ENCODE measurements at places on chromosomes 12 and 14. TPM values are rescaled to one million over a fixed set of nuclear protein-coding genes. Genes with fewer than 3 reads are reported as not detected.

Gene LAG3
- 1.7 TPM for total RNA-seq

Gene LIMA1
- 62.7 TPM for total RNA-seq

Gene SLC16A7
- 16.9 TPM for total RNA-seq

Gene C1QL4
- not detected for total RNA-seq

Gene KLHL28
- total RNA-seq, result 9.6 TPM

DNA sequence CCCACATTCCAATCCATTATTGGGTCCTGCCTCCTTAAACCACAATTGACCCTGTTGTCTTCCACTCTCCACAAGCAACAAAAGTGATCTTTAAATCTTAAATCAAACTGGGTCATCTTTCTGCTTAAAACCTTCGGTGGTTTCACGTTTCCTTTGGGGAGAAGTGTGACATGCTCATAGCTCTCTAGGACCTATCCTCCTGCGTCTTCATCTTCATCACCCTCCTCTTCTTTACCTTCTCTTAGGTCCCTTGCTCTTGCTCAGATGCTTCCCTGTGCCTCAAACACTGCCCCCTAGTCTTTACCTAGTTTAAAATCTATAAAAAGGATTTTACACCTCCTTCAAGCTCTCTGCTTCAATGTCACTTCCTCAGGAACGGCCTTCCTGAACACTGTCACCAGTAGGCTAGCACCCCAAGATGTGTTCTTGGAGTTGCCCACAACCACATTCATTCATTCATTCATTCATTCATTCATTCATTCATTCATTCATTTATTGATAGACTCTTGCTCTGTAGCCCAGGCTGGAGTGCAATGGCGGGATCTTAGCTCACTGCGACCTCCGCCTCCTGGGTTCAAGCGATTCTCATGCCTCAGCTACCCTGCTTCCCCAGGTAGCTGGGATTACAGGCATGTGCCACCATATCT is 46.8 kb downstream of the GALNT4 start:
- no peak for DNase-seq
- no peaks in the 10 kb centered on the region for H3K36me3 ChIP-seq
- no peak overlapping the region for H3K27ac ChIP-seq
- H3K4me3 ChIP-seq, result no peak overlapping the region
- no peaks in the 10 kb centered on the region for H3K4me1 ChIP-seq

GRCh38 chr14:23057757-23058653 is 685 bp upstream of the CDH24 start:
- H3K27ac ChIP-seq, result peak overlapping the region; percentile 83
- H3K4me3 ChIP-seq, result peak overlapping the region; percentile 61
- H3K4me1 ChIP-seq, result peaks cover 47% of the 10 kb centered on the region
- DNase-seq, result peak; percentile 96
- H3K27me3 ChIP-seq, result no peaks in the 10 kb centered on the region

DNA sequence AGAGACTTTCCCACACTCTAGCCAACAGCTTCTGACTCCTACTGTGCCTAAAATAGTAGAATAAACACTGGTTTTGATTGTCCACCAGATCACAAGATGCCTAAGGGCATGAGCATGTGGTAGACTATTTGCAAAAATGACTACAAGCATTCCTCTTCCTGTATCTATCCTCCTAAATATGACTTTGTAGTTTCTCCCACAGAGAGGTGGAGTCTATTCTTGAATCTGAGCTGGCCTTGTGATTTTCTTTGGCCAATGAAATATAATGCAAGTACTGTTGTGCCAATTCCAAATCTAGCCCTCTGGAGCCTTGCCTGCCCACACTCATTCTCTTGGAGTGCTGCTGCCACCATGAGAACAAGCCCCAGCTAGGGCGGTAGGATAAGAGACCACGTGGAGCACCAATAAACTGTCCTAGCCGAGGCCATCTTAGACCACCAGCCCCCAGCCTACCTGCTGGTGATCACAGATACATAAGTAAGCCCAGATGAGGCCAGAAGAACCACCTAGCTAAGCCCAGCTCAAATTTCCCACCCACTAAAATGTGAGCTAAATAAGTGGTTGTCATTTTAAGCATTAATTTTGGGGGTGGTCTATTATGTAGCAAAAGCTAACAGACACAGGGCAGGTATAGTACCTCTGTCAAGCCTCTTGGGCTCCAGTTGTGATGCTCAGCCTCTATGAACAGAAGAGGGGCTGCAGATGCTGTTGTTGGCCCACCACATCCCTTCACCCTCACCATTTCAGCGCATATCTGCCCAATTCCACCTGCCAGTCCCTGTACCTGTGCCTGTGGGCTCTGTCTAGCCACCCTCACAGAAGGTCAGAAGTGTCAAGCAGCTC is 17.9 kb downstream of the ZFP36L1 start:
- no peaks in the 10 kb centered on the region for H3K36me3 ChIP-seq
- no peak overlapping the region for H3K4me3 ChIP-seq
- H3K4me1 ChIP-seq, result peaks cover 36% of the 10 kb centered on the region
- H3K27ac ChIP-seq, result no peak overlapping the region
- no peaks in the 10 kb centered on the region for H3K27me3 ChIP-seq

DNA sequence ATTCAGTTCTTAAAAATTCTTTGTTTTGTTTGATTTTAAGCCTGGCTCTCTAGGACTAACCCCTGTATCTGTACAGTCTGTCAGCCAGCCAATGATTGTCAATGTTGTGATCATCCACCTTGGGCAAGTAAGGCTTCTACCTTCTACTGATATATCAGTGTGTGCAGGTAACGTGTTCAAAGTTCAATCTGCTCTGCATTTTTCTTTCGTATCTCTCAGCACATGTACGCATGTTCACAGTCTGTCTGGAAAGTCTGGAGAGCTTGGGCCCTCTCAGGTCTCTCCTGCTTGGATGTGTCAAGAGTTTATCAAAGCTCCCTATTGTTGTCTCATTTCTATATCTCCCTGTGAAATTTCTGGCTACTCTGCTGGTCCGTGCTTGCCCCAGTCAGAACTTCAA is 138.6 kb upstream of the VRK1 start:
- no peak overlapping the region for H3K27ac ChIP-seq
- no peak overlapping the region for H3K4me3 ChIP-seq
- H3K4me1 ChIP-seq, result peaks cover 21% of the 10 kb centered on the region
- H3K36me3 ChIP-seq, result no peaks in the 10 kb centered on the region

DNA sequence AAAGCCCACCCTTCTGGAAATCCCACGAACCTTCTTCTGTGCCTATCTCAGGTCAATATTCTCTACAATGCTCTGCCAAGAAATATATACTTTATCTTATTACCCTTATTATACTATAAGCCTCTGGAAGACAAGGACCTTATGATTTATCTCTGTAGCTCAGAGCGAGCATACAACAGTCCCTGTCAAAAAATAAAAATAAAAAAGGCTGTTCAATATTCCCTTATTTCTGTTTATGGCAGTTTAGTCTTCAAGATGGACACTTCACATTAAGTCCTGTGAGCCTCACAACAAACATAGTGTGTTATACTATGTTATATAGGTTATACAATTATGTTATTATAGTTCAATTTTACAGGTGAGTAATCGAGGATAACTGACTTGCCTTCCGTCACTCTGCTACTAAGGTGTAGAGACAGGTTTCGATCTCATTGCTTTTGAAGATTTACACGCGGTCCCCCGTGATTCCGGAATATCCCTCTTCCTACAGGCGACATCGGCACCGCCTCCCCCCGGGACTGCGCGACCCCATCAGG is 562 bp downstream of the EAPP start:
- DNase-seq, result no peak
- H3K27ac ChIP-seq, result peak overlapping the region; percentile 95
- H3K27me3 ChIP-seq, result no peaks in the 10 kb centered on the region
- H3K4me1 ChIP-seq, result peaks cover 34% of the 10 kb centered on the region

GRCh38 chr12:130711756-130712155 is 4.3 kb downstream of the RIMBP2 start:
- H3K27me3 ChIP-seq, result peaks cover 59% of the 10 kb centered on the region
- no peaks in the 10 kb centered on the region for H3K36me3 ChIP-seq
- no peak overlapping the region for H3K27ac ChIP-seq
- no peak for DNase-seq

DNA sequence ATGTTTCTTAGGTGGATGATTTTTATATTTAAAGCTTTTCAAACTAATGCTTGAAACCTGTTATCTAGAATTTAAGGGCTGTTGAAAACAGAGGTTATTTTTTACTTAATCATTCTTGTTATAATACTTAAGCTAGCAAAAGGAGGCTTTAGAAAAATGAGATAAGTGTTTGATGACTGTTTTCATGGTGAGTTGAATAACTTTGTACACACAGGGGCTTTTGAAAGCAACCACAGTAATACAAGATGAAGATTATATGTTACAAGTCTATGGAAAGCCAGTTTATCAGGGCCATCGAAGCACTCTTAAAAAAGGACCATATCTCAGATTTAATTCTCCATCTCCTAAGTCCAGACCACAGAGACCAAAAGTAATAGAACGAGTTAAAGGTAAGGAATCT is 33.3 kb downstream of the KIAA0586 start:
- H3K4me3 ChIP-seq, result no peak overlapping the region
- peaks cover 64% of the 10 kb centered on the region for H3K36me3 ChIP-seq
- no peaks in the 10 kb centered on the region for H3K27me3 ChIP-seq
- no peak overlapping the region for H3K27ac ChIP-seq
- DNase-seq, result no peak

- no peak for DNase-seq
- H3K27me3 ChIP-seq, result no peaks in the 10 kb centered on the region
- peaks cover 96% of the 10 kb centered on the region for H3K4me1 ChIP-seq
- H3K36me3 ChIP-seq, result no peaks in the 10 kb centered on the region
- peak overlapping the region; percentile 18 for H3K27ac ChIP-seq
These were observed 32.8 kb downstream of the SH2B3 start for GRCh38 chr12:111438481-111438880.

- DNase-seq, result no peak
- no peak overlapping the region for H3K27ac ChIP-seq
These were observed 35.8 kb downstream of the BCAT1 start for GRCh38 chr12:24913130-24913529.

GRCh38 chr12:64688219-64688618 is 71.0 kb downstream of the GNS start:
- no peaks in the 10 kb centered on the region for H3K27me3 ChIP-seq
- H3K27ac ChIP-seq, result peak overlapping the region; percentile 28
- H3K4me3 ChIP-seq, result no peak overlapping the region
- H3K36me3 ChIP-seq, result peaks cover 25% of the 10 kb centered on the region
- no peak for DNase-seq
- peaks cover 37% of the 10 kb centered on the region for H3K4me1 ChIP-seq

DNA sequence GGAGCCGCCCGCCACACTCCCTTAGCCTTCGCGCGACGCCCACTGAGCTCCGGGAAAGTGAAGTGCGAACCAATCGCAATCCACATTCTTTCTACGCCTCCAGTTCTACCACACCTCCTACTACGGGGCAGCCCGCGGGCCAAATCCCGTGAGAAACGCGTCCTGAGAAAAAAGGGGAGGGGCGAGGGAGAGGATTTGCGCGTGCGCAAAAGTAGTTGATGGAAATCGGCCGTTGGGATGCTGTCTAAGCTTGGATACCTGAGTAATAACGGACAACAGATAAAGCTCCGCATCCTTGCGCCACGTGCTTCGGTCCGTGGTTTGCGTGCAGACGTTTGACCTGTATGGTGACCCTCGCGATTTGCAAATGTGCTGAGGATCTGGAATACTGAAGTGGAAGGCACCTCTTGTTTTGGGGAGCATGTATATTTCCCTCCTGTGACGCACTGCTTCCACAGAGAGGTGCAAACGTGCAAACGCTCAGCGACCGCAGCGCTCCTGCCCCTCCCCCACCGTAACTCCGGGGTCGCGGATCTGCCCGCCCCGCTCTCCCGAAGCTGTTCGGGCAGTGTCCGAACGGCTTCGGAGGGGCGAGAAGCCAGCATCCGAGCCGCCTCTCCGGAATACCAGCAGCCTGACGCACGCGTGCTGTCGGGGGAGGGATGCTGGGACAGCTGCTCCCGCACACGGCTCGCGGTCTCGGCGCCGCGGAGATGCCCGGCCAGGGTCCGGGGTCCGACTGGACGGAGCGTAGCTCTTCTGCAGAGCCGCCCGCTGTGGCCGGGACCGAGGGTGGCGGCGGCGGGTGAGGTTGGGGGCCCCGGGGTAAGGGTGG is at the start of the genes FAM216A and GPN3:
Gene FAM216A, plus strand, starts transcription at position 632 of the 835 bp plus-strand sequence. Its CDS starts 31 bp downstream, at position 663.
Gene GPN3, minus strand, starts transcription at position 44 of the 835 bp plus-strand sequence. CDS start 54 bp downstream, outside the sequence.
- peak within 1 kb of the TSS; percentile 100 for H3K27ac ChIP-seq
- H3K4me3 ChIP-seq, result peak within 1 kb of the TSS; percentile 91
- DNase-seq, result peak; percentile 99

GRCh38 chr14:23379366-23380196 is 2.7 kb downstream of the CMTM5 start:
- DNase-seq, result no peak
- no peak overlapping the region for H3K4me3 ChIP-seq
- no peaks in the 10 kb centered on the region for H3K27me3 ChIP-seq
- no peak overlapping the region for H3K27ac ChIP-seq

DNA sequence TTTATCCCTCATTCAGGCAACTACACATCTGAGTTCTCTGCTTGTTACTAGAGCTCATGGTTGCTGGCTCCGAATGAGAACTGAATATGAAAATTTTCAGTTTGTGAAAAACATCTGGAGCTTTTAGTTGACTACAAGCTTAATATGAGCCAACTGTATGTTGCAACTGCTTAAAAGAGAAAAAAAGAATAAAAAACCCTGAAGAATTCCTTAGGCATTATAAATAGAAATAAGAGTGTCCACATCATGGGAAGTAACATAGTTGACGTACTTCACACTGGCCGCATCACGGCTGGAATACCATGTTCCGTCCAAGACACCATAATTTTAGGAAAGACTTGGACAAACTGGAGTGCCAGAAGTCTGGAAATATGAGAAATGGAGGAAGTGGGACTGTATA is 57.9 kb downstream of the PDE3A start:
- no peak for DNase-seq
- H3K36me3 ChIP-seq, result no peaks in the 10 kb centered on the region
- H3K4me1 ChIP-seq, result peaks cover 53% of the 10 kb centered on the region
- no peak overlapping the region for H3K4me3 ChIP-seq
- no peak overlapping the region for H3K27ac ChIP-seq

GRCh38 chr12:104083769-104084475 is 19.6 kb downstream of the HCFC2 start:
- H3K27me3 ChIP-seq, result no peaks in the 10 kb centered on the region
- H3K36me3 ChIP-seq, result peaks cover 48% of the 10 kb centered on the region
- no peak overlapping the region for H3K4me3 ChIP-seq
- no peak for DNase-seq
- no peaks in the 10 kb centered on the region for H3K4me1 ChIP-seq
- no peak overlapping the region for H3K27ac ChIP-seq

Data from esophagus muscularis mucosa (tissue), 4 donors.